Left kidney (tissue), 8 donors: ENCODE measurements at places on chromosomes 6 and 20.
A peak's percentile ranks its signal among the peaks of the same experiment; 100 is the strongest.

DNA sequence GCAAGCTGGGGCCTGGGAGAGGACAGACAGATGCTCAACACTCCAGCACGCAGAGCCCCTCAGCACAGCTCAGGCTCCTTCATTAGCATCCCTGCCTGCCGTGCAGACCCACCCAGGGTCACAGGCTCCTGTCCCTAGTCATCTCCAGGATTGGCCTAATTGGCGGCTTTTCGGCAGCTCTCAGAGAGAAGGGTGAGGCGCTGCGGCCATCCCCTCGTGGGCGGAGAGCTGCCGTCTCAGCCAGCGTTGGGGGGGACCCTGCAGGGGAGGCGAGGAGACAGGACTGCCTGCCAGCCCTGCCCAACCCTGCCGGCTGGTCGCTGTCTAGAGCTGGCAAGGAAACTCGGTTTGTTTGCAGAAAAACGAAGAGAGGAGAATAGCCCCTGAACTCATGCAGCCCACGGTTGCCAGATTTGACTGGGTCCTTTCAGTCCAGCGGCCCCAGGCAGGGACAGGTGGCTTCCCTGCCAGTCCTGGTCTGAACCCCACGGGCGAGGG, 26.8 kb downstream of the BHLHE23 start:
- no peak for DNase-seq

GRCh38 chr6:134339216-134339615, 21.3 kb upstream of the SGK1 start:
- no peak for DNase-seq

DNA sequence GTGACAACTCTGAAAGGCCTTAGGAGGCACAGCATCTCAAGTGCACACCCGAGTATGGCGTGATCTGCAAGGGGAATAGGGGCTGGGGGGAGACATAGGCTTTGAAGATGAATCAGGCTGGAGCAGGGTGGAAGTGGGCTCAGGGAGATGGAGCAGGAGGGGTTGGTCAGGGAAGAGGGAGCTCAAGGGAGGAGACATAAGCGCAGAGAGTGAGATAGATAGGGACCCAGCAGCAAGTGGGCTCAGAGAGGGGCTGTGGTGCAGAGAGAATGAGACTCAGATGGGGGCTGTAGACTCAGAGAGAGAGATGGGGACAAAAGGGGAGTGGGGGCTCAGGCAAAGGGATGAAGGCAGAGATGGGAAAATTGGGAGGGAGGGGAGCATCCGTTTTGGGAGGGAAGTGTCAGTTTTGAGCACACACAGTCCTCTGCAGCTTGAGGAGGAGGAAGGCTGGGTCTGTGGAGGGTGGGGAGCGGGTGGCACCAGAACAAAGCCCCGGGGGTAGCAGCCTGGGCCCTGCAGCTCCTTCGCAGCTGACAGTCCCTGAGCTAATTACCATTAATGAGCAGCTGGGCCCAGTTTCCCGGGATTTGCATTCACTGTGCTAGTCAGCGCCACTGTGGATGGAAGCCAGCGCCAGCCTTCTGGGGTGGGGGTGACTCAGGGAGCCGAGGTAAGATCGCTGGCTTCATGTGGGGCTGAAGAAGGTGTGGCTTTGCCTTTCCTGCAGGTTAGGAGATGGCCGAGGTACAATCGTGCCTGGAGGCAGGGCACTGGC, 18.7 kb downstream of the SRXN1 start:
- DNase-seq: no peak

DNA sequence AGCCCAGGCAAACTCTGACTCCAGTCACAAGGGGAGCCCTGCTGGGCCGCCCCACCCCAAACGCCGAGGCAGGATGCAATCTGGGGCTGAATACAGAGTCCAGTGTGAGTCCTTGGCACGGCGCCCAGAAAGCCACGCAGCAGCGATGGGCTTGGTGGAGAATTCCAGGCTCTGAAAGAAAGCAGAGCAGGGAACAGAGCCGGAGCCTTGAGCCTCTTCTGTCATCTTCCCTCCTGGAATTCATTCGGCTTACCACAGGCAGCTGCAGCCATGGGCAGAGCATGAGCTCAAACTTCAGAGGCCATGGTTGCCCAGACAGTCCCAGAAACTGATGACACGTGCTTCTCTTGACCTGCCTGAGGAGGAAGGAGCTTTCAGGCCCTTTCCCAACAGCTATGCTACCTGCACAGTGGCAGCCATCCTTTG, 441.1 kb upstream of the JARID2 start:
- DNase-seq: peak; percentile 65

GRCh38 chr6:125008261-125008703, 46.0 kb downstream of the RNF217 start:
- DNase-seq: no peak

GRCh38 chr20:41317546-41318270, at the start of gene ZHX3:
TSS of gene ZHX3 (minus strand) at chr20:41317731. CDS start at chr20:41204916, 112,815 bp downstream.
- peak; percentile 96 for DNase-seq

DNA sequence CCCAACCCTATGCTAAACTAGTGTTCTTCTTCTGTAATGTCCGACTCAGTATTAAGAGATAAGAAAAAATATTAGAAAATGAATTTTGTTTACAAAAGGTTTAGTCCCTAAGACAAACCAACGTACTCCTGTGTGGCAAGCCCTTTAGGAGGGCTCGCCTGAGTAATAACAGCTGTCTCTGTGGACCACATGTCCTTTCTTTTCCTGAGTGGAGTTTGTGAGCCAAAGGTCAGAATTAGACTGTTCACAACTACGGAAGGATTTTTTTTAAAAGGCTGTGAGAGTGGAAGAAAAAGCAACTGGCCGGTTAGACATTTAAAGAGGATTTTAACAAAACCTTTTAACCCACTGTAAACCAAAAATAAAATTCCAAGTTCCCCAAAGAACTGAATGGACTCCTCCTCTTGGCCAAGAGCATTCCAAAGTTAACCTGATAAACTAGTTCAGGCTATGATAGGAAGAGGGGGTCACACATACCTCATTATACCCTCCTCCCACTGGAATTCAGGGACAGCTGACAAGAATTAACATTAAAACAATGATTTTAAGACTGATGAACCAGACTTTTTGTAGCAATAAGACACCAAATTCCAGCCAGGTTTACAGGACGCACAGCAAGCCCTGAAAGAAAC, 43.5 kb downstream of the FAM184A start:
- no peak for DNase-seq

DNA sequence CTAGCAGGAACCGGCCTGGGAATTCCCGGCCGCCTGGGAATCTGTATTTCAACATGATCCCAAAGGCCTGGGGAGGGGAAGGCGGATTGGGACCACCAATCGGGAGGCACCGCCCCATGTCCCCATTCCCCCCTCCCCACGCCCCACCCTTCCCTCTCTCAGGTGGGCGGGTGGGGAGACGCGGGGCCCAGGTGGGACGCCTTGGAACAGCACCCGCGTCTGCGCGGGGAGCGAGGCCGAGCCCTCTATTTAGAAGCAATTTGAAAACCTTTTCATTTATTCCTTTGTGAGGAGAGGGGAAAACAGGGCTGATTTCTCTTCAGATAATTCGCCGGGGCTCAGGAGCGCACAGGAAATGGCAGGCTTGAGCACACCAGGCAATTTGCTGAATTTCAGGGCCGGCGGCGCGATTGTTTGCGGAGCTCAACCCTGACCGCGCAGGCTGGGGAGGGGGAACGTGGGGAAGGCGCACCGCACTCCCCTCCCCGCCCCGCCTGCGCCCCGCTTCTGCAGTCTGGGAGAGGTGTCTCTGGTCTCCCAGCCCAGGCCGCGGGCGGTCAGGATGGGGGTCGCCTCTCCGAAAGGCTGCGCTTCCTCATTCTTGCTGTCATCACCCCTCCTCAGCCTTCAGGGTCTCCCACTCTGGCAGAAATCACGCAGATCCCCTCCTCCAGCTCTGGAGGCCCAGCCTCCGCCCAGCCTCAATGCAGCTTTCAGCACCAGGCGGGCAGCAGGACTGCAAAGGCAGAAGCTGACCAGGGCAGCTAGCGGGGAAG, 170.0 kb downstream of the GRM4 start:
- DNase-seq: no peak

DNA sequence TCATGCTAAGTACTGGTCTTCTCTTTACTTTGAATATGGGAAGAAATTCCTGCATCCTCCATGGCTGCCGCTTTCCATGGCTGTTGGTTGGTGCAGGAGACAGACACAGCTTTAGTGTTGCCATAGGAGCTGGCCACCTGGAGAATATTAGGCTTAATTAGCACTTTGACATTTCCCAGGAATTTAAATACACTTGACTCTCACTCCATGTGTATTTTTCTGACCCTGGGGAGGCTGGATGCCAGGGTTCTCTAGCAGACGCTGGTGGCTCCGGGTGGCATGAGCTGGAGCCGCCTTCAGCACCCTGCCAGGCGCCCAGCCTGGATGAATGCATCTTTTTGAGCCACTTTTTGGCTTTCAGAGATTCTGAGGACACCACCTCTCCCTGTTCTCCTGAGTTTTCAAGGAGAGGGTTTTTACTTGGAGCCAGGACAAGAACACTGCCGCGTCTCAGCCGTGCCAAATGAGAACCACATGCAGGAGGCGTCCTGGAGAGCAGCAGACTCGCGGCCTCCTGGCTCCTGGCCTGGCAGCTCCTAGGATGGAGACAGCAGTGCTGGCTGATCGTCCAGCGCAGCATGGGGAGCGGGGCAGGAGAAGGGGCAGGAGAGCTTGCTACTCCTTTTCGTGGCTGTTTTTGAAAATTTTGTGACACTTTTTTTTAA, 258.8 kb downstream of the SMOC2 start:
- no peak for DNase-seq

GRCh38 chr6:42411406-42411805, 40.3 kb downstream of the TRERF1 start:
- DNase-seq: no peak

DNA sequence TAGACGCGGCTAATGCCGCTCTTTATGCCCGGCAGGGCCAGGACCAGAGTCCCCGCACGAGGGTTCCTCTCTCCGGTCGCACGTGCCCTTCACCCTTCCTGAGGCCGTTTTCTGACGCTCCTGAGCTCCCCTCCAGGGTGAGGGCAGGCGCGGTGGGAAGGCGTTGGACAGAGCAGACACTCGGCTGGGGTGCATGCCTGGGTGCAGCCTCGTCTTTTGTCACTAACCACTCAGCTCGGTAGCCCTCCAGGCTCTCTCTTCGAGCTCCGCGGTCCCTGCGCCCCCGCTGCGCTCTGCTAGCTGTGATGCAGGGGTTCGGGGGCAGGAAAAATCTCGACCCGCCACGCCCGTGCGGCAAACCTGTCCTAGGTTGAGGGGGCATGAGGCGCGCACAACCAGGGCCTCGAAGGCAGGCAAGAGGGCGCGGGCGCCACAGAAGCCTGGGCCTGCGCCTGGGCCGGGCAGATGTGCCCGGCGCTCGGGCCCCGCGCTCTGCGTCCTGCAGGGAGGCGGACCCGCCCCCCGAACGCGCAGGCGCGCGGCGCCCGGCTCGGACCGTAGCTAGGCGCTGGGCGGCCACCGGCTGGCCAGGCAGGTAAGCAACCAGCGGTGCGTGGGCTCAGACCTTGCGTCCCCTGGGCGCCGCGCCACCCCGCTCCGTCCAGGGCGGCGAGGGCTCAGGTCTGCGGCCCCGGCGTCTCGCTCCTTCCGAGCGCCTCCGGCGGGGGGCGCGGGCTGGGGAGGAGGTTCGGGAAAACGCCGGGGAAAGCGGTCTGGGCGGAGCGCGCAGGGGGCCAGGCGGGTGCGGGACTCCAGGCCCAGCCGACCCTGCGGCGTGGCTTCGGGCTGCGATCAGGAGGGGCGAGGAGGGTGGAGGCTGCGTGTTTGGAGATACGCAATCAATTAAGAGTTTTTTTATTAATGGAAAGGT, at the start of gene L3MBTL1:
Gene L3MBTL1 (plus strand): TSS at position 548 of the 931 bp plus-strand sequence. CDS start 5,807 bp downstream, outside the sequence.
- peak; percentile 52 for DNase-seq

DNA sequence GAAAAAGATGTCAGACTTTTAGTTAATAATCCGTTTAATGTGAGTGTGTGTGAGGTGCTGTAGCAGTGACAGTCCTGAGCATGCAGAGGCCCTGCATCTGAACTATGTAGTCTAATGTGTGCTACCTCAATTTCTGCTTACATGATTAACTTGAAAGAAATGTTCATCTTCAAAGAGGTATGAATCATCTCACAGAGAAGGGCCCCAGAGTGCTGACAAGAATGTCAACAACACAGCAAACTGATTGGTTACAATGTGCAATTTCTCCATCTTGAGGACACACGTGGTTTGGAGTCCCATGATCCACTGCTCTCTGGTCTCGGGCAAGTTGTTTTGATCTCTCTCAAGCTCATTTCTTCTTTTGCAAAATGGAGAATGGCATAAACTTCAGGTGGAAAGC, 61.7 kb upstream of the EMILIN3 start:
- DNase-seq: no peak
